Sigmoid colon (tissue), 7 donors: ENCODE measurements at places on chromosomes 4 and X. TPM values are rescaled to one million over a fixed set of nuclear protein-coding genes. Genes with fewer than 3 reads are reported as not detected.

NAT8L gene
- 0.27 TPM for total RNA-seq

CXCL11 gene
- total RNA-seq = not detected

PHKA1 gene
- total RNA-seq = 8.0 TPM

RASGEF1B gene
- 10.3 TPM for total RNA-seq

TXK gene
- total RNA-seq = 0.99 TPM

DNA sequence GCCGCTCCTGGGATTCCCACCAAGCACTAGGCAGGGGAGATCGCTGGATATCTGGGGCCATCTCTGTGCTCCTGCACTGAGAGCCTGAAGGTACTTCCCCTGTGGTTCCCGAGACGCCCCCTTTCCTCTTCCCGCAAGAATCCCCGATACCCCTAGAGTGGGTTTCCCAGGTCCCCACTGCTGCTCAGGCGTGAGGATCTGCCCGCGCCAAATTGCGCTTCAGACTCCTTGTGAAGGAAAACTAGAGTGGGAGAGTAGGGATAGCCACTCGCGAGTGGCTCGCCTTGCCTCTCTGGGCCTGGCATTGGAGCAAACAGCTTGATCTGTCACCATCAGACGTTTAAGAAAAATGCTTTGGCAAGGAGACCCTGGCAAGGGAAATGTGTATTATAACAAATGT, 1.5 kb downstream of the IL1RAPL2 start:
- no peaks in the 10 kb centered on the region for H3K36me3 ChIP-seq
- no peaks in the 10 kb centered on the region for H3K27me3 ChIP-seq
- DNase-seq = no peak
- no peak overlapping the region for H3K4me3 ChIP-seq
- no peaks in the 10 kb centered on the region for H3K4me1 ChIP-seq
- no peak overlapping the region for H3K27ac ChIP-seq

- H3K27me3 ChIP-seq = no peaks in the 10 kb centered on the region
- no peak overlapping the region for H3K4me3 ChIP-seq
- no peak for DNase-seq
- no peaks in the 10 kb centered on the region for H3K4me1 ChIP-seq
Measured at GRCh38 chr4:85500110-85500867, 25.3 kb downstream of the ARHGAP24 start.

GRCh38 chrX:133435544-133436124, 20.3 kb upstream of the GPC4 start:
- no peaks in the 10 kb centered on the region for H3K4me1 ChIP-seq
- no peak for DNase-seq
- no peak overlapping the region for H3K27ac ChIP-seq
- H3K27me3 ChIP-seq = no peaks in the 10 kb centered on the region
- no peak overlapping the region for H3K4me3 ChIP-seq

DNA sequence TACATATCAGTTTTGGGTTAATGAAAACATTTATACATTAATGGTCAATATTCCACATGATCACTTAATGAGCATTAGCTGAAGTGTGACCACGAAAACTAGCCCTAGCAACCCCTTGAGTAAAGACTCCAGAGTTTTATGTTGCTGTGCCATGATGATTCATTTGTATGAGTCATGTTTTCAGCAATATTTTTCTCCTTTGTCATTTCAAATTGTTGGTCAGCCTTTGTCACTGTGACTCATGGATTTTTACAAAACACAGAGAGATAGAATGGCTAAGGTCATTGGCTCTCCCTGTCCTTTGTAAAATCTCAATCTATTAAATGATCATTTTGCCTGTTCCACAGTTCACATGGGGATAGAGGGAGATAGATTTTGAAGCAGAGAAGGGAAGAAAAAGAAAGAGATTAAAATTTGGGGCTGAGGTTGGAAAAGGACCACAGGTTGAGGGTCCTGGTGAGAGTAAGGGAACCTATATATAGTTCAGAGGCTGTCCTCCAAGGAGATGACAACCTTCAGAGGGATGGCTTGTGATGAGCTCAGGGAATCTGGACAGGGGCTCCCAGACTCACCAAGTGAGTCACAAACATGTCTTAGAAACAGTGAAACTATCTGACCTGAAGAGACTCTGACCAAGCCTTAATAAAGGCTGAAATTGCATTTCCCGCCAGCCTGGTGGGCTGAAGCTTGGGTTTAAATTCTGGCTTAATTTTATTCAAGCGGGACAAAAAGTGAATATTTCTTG, 25.6 kb downstream of the NR0B1 start:
- no peaks in the 10 kb centered on the region for H3K27me3 ChIP-seq
- peaks cover 5% of the 10 kb centered on the region for H3K4me1 ChIP-seq
- peak overlapping the region; percentile 27 for H3K27ac ChIP-seq
- H3K4me3 ChIP-seq = no peak overlapping the region

- no peak overlapping the region for H3K4me3 ChIP-seq
- H3K27me3 ChIP-seq = no peaks in the 10 kb centered on the region
- no peak overlapping the region for H3K27ac ChIP-seq
- H3K4me1 ChIP-seq = no peaks in the 10 kb centered on the region
Measured at GRCh38 chr4:67550857-67551256, 5.6 kb upstream of the CENPC start.

DNA sequence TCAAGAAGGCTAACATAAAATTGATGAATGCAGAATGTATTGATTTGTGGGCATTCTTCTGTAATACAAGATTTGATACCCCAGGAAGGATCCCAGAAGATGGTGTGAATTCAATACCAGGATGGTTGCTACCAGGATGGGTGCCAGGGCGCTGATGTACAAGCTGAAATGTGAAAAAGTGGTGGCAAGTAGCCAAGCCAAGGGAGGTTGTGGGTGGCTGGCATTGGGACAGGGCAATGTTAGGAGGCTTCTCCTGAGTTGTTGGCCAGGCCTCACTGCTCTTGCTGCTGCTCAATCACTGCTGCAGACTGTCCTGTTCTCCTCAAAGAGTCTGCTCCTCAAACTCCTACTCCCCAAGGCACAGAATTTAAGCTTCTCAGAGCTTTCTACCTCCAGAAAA, 77.1 kb downstream of the RBM46 start:
- DNase-seq = no peak
- H3K27ac ChIP-seq = no peak overlapping the region
- H3K4me3 ChIP-seq = no peak overlapping the region
- H3K4me1 ChIP-seq = no peaks in the 10 kb centered on the region
- no peaks in the 10 kb centered on the region for H3K27me3 ChIP-seq

DNA sequence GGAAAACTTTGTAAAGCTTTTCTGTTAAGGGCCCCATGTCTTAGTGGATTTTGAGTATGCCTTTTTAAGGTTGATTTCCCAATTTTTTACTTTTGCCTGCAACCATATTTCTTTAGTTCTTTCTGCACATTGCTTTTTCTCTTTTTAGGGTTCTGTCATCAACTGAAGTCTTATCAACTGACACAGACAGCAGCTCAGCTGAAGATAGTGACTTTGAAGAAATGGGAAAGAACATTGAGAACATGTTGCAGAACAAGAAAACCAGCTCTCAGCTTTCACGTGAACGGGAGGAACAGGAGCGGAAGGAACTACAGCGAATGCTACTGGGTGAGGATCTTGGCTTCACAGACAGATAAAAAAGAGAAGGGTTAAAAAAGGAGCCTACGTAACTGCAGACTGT, 27.8 kb downstream of the TAF1 start:
- no peak overlapping the region for H3K4me3 ChIP-seq
- H3K4me1 ChIP-seq = no peaks in the 10 kb centered on the region
- H3K27ac ChIP-seq = no peak overlapping the region
- no peaks in the 10 kb centered on the region for H3K27me3 ChIP-seq
- H3K36me3 ChIP-seq = peaks cover 16% of the 10 kb centered on the region
